ENCODE measurements at places on chromosomes 2 and 18.

DNA sequence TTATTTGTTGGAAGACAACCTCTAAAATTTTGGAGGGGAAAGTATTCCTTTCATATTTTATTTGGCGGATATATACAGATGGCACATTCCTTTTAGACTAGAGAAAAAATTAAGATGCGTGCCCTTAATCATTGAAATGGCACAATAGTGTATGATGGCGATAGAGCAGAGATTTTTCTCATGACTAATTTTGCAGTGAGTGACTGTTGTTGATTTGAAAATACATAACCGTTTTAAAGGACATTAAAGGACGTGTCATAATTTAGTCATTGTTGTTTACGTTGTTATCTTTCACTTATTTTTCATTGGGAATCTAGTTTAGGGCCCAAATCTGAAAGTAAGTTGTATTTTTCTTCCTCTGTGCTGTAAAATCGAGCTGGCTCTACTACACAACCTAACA lies 61.7 kb downstream of the CERS6 start:
- no peak for DNase-seq

- DNase-seq, result no peak
These were observed 180.3 kb downstream of the TMEM182 start for GRCh38 chr2:102942107-102942506.

GRCh38 chr2:240915526-240916341 lies 9.6 kb downstream of the CROCC2 start:
- no peak for DNase-seq

- DNase-seq, result no peak
These were observed 10.3 kb upstream of the ATOH8 start for GRCh38 chr2:85743304-85743978.

GRCh38 chr2:182868054-182868796 lies 1.8 kb upstream of the FRZB start:
- DNase-seq, result peak; percentile 69

GRCh38 chr2:25089605-25090315 lies 47.9 kb downstream of the EFR3B start:
- DNase-seq, result no peak

- DNase-seq, result no peak
These were observed 49.5 kb downstream of the LBH start for GRCh38 chr2:30280596-30281434.

DNA sequence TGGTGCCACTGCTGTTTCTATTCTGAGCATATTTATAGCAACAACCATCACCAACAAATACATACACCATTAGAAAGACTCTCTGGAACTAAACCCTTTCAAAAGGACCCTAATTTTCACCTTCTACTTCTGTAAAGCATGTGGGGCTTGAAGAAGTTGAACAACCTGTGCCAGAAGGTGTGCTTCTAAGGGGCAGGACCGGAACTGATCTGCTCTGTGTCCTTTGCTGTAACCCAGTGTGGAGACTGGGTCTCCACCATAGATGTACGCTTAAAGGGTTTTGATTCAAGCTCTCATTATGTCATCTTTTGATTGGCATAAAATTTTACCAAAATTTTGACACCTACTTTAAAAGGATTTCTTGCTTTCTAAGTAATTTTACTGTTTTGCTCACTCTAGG lies 40.3 kb downstream of the WDR43 start:
- no peak for DNase-seq
